ENCODE measurements at places on chromosomes 13 and 19.

DNA sequence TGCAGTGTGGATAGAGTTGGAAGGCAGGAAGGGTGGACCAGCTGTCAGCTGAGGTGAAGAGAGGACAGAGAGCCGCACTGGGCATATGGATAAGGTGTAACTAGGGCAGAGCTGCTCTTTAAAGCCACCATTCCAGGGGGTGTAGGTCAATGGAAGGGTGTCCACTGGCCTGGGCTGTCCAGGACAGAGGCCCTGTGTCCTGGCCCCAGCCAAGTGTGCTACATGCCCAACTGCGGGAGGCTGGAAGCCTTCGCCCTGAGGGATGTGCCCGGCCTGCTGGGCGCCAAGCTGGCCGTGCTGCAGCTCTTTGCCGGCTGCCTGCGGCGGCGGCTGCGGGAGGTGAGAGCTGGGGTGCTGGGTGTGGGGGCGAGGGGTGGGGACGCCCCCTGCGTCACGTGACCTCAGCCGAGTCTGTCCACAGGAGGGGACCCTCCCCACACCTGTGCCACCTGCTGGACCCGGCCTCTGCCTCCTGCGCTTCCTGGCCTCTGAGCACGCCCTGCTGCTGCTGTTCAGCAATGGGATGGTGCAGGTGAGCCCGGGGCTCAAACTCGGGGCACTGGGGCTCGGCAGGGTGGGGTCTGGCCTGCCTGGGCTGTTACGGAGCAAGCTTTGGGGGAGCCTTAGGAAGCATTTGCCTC is 9.8 kb downstream of the PLK5 start:
- no peak for DNase-seq

DNA sequence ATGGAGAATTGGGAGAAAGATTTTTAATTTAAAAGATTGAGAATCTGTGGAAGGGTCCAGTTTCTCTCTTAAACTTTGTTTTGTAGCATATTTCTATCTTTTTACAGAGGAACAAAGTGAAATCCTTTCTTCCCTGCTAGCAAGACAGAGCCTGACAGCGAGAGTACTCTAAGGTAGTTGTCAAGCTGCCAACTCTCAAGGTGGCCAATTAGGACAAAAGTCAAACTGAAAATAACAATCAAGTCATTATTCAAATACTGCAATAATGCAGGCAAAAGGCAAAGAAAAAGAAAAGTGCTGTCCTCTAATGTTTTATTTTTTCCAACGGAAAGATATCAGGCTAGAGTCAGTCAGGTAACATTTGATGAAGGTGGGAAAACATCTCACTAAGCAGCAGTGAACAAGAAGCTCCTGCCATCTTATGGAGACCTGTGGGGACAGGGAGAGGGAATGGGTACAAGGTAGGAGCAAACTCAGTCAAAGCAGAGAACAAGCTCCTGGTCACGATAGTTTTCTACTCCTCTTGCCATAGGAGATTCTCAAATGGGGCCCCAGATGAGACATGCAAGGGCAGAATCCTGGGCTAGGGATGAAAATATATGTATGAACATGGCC is 801.9 kb upstream of the SLITRK1 start:
- DNase-seq = no peak

DNA sequence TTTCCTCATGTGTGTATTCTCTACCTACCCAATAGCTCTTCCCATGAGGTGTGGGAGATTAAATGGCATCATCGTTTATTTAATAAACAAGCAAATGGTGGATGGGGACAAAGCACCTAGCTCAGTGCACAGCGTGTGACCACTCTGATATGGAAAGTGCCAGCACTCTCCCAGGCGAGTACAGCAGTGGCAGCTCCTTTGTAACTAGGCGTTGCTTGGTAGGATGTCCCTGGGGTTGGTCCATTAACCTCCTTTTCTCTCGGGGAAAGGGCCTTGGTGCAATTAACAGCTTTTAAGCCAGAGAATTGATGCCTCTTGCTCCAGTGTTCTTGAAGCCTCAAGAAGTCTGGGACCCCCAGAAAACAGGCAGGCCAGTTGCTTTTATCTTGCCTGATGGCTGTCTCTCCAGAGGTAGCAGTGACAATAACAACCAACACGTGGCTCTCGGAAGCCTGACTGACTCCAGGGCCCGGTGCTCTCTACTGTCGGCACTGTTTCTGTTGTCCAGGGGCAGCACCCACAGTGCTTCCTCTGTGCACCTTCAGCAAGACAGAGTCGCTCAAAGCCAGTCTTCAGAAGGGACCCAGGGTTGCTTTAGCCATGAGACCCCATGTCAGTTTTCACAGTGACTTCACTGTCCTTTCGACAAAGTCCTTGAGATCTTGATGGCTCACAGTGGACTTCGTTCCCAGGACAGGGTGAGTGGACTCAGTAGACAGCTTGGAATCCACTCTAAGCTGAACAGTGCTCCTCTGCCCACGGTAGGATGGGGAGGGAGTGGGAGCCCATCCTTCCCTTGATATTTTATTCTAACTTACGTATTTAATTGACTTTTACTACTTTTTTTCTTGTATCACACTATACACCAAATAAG is 33.9 kb upstream of the NPAS1 start:
- DNase-seq = no peak

GRCh38 chr13:99119656-99120055 is 81.0 kb upstream of the UBAC2 start:
- DNase-seq = no peak

DNA sequence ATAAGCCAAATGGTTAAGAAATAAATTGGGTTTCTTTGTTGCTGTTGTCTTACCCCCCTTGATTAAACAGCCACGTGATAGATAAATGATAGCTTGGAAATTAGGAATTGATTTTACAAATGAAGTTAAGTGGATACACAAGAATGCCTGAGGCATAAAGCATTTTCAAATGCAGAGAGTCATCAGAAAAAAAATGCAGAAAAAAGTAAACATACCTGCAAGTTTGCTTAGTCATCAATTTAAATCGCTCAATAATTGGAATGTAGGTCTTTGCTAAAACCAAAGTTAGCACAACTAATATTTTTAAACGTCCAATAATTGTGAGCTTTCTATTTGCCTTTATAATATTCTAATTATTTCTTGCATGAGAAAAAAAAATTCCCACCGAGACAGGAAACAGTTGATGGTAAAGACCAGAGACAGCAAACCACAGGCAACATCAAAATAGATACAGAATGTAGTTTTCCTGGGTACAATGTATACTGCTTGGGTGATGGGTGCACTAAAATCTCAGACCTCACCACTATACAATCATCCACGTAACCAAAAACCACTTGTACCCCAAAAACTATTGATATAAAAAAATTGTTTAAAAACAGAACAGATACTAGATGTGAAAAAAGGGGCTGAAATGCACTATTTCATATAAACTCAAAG is 924.0 kb downstream of the PCDH9 start:
- DNase-seq = no peak

GRCh38 chr13:19836472-19836871 is 27.0 kb downstream of the ZMYM5 start:
- no peak for DNase-seq

DNA sequence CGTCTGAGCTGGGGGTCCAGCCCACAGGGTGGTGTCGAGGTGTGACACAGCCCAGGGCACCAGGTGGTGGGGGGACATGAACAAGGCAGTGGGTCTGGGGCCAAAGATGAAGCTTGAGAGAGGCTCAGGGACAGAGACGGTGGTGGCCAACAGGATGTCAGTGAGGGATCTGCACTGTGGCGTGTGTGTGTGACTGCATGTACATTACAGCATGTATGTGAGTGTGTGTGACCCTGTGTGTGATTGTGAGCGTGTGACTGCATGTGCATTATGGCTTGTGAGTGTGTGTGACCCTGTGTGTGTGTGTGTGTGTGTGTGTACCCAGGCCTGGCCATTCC is 1.6 kb downstream of the ADAMTS10 start:
- DNase-seq = no peak

GRCh38 chr13:34469196-34469986 is 472.7 kb upstream of the NBEA start:
- no peak for DNase-seq

DNA sequence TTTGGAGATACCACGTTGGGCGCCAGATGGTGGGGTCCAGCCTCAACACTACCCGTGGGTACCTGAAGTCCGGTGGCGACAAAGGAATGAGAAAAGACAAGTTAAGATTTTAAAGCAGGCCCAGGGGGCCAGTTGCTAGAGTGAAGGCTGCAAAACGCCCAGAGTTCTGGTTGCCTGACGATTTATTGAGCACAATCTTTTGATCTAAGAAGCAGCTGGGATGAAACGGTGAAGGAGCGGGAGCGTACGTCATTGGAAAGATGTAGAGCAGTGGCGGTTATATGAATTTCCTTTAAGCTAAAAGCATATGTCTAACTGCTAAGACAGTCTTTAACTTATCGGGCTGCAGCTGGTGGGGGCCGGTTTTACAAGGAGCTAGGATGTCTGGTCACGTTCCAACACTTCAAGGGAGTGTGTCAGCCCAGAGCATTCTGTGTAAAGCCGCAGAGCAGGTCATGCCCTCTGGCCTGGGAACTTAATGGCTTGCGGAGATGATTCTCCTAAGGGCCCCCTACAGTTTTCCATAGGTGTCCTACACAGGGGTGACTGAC is 28.9 kb upstream of the EVI5L start:
- no peak for DNase-seq

DNA sequence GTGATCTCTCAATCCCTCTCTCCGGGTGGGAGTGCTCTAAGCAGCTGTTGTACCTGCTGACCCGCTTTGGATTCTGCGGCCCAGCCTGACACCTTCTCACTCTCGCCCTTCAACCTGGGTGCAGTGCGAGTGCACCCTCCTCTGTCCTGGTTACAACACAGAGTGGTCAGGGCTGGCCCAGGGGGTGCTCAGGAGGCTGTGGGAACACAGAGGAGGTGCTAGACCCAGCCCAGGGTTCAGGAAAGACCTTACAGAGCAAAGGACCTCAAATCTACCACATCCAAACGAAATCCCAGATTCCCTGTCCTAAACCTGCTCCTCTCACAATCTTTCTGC is 23.7 kb downstream of the ZNF175 start:
- no peak for DNase-seq

GRCh38 chr13:89920461-89920860 is 1427.0 kb upstream of the MIR17HG start:
- DNase-seq = no peak
